ENCODE measurements at places on chromosomes 12 and 14.

- no peak for DNase-seq
These were observed 107.2 kb downstream of the RAD51B start for GRCh38 chr14:67926821-67927220.

GRCh38 chr12:26678697-26679660, 154.0 kb downstream of the ITPR2 start:
- peak; percentile 14 for DNase-seq

DNA sequence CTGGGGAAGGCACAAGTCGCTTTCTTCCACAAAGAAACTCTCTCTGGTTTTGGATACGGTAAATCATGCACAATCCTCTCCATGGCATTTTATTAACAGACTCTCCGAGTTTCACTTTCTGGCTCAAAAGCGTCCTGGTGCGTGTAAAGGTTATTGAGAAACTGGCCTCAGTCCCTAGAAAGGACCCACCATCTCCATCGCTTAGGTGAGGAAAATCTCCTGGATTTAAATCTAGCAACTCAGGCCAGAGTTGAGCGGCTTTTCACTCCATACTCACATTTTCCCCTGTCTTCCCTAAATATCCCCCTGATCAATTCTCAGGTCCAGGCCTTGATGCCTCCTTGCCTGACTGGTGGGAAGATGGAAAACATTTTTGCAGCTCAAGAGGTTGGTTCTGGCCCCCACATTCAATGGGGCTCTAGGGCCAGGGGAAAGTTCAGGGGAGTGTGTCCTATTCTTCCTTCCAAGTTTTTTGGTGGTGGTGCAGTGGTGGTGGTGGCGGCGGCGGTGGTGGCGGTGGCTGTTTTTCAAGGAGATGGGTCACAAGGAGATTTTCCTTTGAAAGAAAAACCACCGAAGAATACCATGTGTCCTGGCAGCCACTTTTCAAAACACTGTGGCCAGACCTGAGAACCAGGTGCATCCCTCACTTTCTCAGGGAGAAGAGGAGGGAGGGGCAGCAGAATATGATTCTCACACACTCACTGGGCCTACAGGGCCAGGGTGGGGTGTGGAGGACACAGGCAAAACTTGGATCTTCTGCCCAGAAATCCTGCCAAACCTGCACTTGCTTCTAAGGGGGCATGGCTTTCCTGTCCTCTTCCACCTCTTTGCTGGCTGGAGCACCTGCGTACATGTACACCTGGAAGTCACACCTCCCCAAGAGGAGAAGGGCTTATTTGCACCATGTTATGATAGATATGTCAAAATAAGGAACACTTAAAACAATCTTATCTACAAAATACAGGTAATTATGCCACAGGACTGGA, 46.7 kb upstream of the PNMA1 start:
- DNase-seq = no peak

- DNase-seq = no peak
These were observed 86.0 kb downstream of the SCARB1 start for GRCh38 chr12:124777399-124778372.

DNA sequence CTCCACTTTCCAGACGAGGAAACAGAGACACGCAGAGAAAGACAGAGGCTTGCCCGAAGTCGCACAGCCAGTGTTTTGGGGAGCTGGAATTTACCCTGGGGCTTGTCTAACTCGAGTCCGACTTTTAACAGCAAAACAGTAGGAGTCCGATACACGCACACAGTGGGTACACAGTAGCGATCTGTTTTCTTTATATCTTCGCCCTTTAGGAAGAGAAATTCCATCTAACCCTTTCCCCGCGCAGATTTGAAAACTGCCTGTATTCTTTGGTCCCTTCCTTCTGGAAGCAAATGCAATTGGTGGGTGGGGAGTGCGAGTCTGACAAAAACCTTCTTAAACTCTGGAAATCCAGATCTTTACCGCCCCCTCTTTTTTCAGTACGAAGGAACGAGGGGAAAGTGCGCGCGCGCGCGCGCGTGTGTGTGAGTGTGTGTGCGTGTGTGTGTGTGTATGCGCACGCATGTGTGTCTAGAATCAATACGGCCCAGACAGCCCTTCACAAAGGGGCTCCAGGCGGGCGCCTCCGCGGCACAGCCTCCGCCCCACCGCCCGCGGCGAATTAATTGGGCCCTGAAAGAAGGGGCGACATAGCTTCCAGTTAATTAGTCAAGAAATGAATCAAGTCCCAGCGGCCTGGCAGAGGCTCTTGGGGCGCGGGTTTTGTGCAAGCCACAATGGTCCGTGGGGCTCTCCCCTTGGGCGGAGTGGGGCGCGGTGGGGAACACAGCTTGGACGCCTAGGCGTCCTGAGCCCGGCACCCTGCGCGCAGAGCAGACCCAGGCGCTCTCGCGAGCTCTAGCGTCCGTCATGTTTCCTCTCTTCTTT, 14.0 kb upstream of the TBX3 start:
- DNase-seq = no peak

DNA sequence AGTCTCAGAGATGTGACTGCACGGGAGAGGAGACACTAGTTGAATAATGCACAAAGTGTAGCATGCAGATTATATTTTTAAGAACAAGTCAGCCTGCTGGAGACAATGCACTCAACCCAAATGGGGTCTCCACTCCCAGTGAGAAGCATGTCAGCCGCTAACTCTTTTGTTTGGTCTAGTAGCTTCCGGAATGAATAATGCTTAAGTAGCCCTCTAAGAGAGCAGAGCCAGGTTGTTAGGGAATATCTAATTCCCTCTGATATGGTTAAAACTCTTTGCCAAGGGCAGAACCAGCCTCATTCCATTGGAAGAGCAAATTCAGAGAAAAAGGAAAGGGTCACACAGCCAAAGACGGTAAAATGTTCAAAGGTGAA, 80.4 kb downstream of the DAD1 start:
- DNase-seq = no peak

DNA sequence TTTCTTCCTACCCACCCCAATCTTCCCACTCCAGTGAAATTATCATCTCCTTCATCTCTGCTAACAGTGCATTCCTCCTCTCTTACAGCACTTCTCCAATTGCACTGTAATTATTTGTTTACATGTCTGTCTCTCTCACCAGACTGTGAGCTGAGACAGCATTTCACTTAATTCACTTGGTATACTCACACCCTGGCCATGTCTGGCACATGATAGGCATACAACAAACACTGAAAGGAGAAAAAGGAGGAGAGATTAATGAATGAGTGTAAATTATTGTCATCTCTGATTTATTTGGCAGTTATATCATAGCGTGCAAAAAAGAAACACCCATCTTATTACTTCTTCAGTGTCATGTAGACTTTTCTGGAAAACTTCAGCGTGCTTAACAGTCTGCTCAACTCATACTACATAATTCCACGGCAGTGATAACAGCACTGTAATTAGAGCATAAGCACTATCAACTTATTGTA, 452.3 kb downstream of the ADAMTS20 start:
- no peak for DNase-seq

DNA sequence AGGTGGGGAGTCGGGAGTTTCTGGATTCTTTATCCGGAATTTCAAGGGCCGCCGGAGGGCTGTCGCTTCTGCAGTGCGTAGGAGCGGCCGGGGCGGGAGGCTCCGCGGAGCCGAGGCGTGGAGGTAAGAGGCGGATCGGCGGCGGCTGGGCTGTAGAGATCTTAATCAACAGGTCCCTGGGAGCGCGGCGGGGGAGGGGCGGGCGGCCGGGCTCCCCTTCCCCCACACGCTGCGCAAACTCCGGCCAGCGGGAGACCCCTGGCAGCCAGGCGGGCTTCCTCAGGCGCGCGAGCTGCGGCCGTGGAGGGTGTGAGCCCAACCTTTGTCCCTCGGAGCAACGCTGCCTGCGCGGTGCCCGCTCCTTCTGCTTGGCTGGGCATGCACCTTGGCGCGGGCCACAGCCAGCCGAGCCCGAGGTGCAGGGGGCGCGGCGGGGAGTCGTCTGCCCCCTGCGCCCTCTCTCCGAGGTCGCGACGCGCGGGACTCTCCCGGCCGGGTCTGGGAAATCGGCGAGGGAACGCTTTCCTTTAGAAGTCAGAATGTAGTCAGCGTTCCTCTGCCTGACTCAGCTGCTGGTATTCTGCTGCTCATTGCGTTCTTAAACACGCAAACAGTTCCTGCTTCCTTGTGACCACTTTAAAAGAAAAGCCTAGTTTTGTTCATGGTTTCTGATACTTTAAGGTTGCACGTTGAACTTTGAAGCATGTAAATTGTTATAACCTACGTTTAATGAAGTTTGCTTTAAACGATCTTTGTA, at the start of gene PALS1:
Gene PALS1, plus strand, starts transcription at position 25 of the 757 bp plus-strand sequence. CDS start 37,736 bp downstream, outside the sequence.
- no peak for DNase-seq

DNA sequence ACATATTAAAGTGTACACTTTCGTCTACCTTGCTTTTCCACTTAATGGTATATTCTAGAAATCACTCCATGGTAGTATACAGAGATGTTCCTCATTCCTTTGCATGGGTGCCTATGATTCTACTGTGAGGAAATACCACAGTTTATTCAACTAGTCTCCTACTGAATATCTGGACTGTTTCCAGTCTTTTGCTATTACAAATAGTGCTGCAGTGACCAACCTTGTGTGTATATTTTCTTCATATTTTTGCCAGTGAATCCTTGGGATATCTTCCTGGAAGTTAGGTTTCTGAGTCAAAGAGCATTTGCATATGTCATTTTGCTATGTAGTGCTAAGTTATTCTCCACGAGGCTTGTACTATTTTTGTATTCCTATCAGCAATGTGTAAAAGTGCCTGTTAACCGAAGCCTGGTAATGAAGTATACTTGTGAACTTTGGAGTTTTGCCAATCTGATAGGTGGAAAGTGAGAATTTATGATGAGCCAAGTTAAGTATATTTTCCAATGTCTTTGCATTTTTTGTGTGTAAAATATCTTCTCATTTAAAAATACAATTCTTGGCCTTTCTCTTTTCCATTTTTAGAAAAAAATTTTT, 31.3 kb upstream of the TMEM263 start:
- no peak for DNase-seq

DNA sequence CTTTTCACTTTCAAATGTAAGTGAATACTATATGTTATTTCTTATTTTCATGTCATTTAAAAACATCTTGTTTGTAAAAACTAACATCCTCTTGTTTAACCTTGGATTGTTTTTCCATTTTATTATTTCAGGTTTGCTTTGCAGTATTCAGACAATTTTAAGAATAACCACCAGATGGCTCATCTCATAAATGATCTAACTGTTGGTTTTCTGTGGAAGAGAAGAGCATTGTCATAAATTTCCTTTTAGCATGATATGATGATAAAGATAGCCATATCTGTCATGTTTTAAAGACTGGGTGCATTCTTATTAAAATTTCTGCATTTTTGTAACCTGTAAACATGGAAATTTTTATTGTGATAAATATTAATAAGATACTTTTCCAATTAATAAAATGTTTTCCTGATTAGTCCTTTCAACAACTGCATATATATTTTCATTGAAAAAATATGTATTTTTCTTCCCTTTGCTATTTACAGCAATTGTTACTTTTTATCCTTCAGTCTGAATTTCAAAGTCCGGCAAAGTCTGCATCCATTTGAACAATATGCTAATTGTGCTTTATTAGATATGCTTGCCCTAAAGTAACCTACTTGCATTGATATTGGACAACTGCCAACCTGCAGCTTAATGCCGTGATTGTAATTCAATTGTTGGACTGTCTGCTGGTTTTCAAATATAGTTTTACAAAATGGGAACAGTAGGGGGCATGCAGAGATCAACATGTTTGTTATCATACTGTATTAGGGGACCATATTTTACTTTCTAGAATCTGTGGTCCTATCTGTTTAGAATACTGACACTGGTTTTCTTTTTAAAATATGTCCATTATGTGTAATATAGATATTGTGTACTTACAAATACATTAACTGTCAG, 163.4 kb downstream of the GARIN6 start:
- DNase-seq = peak; percentile 44
